Left renal cortex interstitium (tissue), 4 donors: ENCODE measurements at places on chromosomes 5 and 9. TPM values are rescaled to one million over a fixed set of nuclear protein-coding genes. Genes with fewer than 3 reads are reported as not detected.

DNA sequence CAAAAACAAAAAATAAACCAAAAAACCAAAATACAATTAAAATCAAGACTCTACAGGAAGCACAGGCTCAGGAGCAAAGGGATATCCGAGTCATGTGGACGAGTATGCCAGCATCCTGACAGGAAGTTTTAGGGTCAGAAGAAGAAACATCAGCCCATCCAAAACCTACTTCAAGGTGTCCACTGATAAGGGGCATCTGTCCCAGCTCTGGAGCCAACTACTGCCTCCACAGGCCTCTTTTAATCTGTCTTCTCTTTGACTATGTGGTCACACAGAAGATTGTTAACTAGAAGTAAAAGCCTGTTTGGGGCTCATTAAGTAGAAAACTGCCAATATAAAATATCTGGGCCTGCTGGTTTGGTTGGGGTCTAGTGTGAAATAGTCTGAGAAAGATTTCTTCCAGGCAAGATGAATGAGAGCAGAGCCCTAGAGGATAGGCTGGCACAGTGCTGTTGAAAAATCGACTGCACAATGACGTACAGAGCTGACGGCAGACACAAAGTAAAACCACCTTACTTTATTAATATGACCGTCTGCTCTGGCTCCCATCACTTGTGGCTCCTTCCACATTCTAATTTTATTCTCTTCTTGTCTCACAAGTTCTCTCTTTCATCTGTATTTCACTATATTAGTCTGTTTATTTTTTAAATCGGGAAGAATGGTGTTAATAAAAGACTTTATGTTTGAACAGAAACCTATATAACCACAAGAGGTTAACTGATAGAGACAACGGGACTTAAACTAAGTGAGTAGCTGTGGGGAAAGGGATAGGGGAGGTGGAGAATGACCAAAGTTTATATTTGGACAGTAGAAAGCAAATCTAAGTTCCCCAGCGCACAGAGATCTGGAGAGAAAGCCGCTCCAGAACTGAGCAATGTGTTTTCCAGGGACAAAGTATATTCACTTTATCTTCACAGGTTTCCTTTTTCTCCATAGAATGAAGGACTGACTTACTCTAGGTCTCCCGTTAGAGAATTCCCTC lies 22.9 kb upstream of the MSH3 start:
- no peak for DNase-seq

- DNase-seq: no peak
Measured at GRCh38 chr5:67976891-67977601, 238.5 kb upstream of the PIK3R1 start.

SHISAL2B gene
- not detected for polyA plus RNA-seq

SLC6A3 gene
- 0.88 TPM for polyA plus RNA-seq

IDNK gene
- polyA plus RNA-seq: 14.9 TPM

HOMER1 gene
- polyA plus RNA-seq: 22.0 TPM
